Epithelial cell of proximal tubule (primary cell): ENCODE measurements at places on chromosomes 5 and 9.
A peak's percentile ranks its signal among the peaks of the same experiment; 100 is the strongest.

DNA sequence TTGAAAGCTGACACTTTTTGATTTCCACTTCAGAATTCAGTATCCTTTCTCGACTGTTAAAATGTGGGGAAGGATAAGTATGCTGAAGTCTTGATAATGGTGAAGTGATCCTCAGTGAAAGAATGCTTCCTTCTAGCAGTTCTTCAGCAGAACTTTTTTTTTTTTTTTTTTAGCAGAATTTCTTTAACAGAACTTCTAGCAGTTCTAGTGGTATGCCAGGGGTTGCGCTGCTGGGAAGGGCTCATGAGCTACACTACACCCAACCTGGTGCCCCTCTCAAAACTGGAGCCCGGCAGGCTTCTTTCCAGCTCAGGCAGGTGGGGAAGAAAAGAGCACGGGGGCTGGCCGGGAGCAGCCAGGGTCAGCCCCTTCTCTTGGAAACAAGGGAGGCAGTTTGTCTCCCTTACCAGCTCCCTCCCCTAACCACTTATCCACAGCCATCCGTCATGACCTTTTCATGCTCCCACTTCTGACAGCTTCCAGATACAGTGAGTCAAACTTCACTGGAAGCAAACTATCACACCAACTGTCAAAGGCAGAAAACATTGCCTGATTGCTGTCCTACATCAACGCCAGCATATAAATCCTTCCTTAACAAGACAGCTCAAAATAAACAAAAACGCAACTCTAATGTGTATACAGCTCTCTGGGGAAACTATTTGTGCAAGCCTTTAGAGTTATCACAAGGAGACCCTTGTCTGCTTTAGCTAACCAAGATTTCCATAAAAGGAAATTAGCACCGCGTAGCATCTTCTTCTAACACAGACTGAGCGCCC is 211.5 kb downstream of the GAPVD1 start:
- DNase-seq = no peak

DNA sequence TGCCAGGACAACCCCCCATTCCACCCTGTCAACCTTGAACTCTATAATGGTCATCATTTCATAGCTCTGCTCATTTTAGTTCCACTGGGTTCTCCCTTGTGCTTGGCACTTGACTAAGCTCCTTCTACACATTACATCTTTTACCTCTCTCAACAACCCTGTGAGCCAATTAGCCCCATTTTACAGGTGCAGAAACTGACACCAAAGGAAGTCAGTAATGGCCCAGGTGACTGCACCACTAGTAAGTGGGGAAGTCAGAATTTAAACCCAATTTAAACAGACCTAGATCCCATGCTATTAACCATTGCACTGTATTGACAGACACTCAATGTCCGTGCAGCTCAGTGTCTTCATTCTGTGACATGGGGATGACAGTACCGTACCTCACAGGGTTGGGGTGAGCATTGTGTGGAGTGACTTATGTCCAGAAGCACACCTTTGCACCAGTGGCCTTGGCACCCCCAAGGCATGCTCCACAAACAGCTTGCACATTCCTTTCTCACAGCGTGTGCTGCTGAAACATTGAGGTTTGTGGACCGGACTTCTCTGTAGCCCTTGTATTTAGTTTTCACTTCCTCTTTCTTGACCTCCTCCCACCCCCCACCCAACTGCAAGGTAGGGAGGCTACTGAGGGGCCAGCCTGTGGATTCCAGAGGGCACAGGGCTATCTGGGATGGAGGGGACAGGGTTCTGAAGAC is 23.1 kb downstream of the IRF1 start:
- DNase-seq = no peak

GRCh38 chr9:37187713-37188439 is 67.5 kb downstream of the ZCCHC7 start:
- DNase-seq = no peak

DNA sequence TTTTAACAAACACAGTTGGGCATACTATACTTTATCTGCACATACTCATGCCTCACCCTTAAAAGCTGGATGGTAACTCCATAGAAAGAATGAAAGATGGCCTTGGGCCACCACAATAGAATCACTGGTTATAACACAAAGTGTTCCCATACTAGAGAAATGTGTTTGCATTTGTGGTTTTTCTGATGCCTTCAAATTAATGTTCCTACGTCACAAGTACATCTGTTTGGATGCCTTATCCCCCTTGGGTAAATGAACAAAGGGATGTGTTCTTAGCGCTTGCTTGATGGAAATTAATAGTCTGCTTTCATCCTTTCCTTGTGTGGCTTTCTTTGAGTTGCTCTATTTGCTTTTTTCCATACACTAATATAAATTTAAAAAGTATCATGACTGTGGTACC is 291.1 kb upstream of the PDE4D start:
- DNase-seq = no peak

DNA sequence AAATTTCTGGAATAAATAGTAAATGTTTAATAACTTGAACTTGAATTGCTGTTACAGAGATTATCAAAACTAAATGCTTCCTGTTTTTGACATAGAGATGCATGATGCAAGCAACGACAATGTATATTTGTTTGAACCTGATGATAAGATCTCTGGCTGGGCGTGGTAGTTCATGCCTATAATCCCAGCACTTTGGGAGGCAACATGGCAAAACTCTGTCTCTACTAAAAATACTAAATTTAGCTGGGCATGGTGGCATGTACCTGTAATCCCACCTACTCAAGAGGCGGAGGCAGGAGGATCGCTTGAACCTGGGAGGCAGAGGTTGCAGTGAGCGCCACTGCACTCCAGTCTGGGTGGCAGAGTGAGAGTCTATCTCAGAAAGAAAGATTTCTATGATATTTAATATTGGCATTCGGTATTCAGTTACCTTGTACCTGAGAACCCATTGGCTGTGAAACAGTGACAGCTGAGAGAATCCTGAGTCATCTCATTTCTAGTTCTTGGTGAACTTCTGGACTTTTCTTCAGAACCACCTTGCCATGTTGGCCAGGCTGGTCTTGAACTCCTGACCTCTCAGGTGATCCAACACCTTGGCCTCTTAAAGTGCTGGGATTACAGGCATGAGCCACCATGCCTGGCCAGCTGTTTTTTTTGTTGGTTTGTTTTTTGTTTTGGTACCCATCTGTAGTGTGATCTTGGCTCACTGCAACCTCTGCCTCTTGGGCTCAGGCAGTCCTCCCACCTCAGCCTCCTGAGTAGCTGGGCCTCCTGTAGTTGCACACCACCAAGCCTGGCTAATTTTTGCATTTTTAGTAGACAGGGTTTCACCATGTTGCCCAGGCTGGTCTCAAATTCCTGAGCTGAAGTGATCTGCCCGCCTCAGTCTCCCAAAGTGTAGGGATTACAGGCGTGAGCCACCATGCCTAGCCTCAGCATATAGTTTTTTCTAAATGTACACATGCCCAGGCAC is 10.0 kb upstream of the FGF18 start:
- no peak for DNase-seq

DNA sequence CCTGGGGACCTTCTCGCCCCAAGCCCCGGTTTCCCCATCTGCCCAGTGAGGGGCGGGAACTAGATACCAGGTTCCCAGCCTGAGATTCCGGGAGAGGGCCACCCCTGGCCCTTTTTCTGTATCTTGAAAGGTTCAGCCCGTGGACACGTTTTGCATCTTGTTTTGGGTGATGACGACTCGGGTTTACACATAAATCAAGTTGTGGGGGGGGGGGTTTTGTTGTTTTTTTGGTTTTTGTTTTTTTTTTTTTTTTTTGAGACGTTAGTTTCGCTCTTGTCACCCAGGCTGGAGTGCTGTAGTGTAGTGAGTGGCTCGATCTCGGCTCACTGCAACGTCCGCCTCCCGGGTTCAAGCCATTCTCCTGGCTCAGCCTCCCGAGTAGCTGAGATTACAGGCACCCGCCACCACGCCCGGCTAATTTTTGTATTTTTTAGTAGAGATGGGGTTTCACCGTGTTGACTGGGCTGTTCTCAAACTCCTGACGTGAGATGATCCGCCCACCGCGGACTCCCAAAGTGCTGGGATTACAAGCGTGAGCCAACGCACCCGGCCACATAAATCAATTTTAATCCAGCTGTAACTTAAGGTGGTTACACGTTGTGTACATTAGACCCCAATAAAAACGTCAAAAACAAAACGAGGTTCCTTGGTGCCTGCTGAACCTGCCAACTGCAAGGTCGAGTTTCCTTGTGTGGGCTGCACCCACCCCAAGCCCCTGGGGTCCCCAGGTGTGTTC is 1.1 kb upstream of the BRD3 start:
- no peak for DNase-seq

GRCh38 chr5:175202463-175203068 is 241.4 kb downstream of the DRD1 start:
- peak; percentile 29 for DNase-seq

GRCh38 chr5:56908942-56909293 is 478 bp upstream of the SETD9 start:
- no peak for DNase-seq

DNA sequence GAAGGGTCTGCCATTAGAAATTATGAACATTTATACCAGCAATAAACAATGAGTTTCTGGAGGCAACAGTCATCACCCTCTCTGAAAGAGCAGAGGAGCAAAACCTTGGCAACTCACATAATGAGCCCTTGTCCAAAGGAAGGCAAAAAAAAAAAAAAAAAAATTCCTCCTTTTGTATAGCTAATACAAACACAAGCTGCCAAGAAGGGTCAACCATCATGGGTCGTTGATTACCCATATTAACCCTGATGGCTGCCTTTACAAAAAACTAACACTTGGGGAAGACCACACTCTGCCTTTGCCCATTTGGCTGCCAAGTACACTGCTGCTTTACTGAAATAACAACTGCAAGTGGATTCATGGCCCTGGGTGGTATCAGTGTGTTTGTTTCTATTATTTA is 272.7 kb downstream of the ADAMTSL1 start:
- no peak for DNase-seq

DNA sequence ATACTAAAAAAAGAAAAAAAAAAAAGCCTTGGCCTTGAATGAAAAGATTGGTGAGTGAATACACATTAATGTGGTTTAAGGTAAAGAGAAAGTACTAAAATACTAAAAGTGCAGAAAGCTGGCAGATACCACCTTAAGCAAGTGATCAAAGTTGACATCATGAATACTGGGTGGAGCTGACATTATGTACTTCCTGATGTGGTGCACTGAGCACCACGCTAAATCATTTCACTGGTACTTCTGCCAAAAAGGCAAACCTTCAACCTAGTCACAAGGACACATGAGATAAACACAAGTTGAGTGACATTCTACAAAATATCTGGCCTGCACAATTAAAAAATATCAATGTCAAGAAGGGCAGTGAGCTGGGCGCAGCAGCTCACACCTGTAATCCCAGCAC is 33.8 kb upstream of the PANK3 start:
- no peak for DNase-seq

DNA sequence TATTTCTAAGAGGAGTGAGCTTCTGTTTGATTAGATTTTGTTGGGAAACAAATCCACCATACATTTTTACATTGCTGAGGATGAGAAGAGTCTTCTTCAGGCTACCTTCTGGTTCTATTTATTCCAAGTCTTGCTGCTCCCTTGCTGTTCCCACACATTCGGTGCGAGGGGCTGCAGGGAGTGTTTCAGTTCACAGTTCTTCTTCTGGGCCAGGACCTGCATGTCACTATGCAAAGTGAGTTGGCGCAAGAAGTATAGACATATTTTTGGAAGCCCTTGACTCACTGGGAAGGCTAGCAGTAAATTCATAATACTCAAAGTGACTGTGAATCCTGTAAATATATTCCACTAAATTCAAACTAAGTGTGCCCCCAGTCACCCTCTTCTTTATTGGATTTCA is 657.9 kb downstream of the TAF11L14 start:
- DNase-seq = no peak

- DNase-seq = peak; percentile 15
Measured at GRCh38 chr9:6305954-6306563, 22.1 kb upstream of the TPD52L3 start.

DNA sequence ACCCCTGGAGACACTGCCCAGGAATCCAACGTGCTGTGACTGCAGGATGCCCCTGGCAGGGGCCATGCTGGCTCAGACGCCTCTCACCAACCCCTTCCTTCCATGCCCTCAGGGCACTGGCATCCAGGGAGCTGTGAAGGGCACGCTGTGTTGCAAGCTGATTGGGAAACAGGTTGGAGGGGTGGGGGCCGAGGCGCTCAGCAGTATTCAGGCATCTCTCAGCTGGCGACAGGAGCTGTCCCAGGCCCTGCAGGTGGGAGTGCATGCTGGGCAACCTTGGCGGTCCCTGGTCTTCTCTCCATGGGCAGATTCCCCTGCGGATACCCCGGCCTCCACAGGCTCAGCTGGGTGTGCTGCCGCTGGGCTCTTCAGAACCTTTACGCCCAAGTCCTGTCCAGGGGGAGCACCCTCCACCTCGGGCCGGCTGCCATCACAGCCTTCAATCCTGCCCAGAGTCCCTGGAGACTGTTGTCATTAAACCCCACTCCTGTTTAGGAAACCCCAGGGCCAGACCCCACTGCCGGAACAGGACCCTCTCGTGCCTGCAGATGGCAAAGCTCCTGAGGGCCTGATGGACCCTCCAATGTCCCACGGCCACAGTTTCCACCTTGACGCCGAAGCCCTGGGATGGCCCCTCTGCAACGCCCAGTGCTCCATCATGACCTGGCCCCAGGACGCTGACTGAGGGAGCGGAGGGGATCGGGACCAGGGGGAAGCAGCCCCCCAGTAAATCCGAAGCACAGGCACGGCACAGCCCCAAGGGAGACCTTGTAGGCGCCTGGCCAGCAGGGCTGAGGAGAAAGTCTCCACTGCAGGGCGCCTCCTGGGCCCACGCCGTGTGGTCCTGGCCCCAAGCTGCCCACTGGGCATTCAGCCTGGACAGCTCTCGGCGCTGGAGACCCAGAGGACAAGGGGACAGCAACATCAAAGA is 9.3 kb downstream of the TPPP start:
- no peak for DNase-seq

- DNase-seq = no peak
Measured at GRCh38 chr9:33311953-33312352, 21.6 kb downstream of the NFX1 start.

DNA sequence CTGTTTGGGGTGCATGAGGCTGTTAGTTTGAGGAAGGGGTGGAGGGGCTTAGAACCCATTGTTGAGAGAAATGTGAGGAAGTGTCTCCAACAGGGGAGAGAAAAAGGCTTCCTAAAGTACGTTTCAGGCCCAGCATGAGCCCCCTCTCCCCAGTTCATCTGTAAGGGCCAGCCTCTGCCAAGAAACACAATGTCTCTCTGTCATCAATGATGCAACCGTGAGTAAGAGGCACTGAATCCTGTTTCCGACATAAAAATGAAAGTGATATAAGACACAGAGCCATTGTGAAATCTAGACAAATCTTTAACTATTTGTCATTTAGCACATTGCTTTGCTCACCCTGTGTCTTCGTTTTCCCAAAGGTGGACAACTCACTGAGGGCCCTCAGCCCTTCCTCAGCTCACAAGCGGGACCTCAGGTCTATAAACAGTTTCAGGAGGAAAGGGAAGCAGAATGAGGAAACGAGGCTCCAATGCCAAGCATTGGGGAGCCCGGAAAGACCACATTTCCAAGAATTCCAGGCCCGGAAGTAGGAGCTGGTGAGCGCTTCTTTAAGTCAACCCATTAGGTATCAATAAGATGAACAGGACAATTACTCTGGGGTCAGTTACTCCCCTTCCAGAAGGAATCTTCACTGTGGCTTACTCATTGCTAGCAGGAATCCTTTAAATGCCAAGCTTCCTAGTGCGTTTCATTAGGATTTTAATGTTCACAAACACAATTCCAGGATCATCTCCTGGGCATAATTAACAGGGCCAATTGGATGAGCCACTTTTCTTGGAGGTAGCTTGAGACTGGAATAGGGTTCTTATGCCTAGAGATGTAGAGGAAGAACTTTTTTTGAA is 59.0 kb upstream of the KLF4 start:
- peak; percentile 84 for DNase-seq
